IMR-90 (cell line): ENCODE measurements at places on chromosomes 3 and 15. TPM values are rescaled to one million over a fixed set of nuclear protein-coding genes. Genes with fewer than 3 reads are reported as not detected.

GRCh38 chr3:197926418-197926817, 23.6 kb upstream of the RPL35A start:
- no peaks in the 10 kb centered on the region for H3K27me3 ChIP-seq
- H3K4me3 ChIP-seq, result no peak overlapping the region
- H3K4me1 ChIP-seq, result no peaks in the 10 kb centered on the region
- H3K27ac ChIP-seq, result no peak overlapping the region
- no peaks in the 10 kb centered on the region for H3K36me3 ChIP-seq

- peaks cover 1% of the 10 kb centered on the region; the same call in 1 of the 2 replicates for H3K4me1 ChIP-seq
- H3K27ac ChIP-seq, result no peak overlapping the region
- DNase-seq, result peak; percentile 44
- no peak overlapping the region for H3K4me3 ChIP-seq
These were observed 12.4 kb downstream of the PIF1 start for GRCh38 chr15:64813075-64813474.

DNA sequence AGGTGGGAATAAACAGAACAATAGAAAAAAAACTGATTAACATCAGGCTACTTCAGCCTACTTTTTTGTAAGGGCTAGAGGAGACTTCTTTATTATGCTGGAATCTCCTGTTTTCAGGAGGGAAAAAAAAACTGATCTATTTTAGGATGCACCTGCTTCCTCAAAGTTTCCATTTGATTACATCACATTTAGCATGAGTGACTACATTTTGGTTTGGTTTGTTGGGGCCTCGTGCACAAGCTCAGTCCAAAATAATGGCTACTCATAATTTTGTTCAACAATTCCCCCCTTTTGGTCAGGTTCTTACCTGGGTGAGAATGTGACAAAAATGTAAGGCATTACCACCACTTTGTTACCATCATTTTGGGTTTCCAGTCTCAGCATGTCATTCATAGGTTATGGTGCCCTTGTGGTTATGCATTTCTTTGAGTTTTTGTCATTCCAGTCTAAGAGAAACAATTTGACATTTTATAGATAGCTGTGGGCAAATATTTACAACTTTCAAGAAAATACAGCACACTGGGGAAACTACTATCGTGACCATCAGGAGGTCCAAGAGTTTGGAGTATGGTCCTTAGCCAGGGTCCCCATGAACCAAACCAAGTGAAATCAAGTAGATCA, 93.6 kb upstream of the ATP11B start:
- no peak overlapping the region for H3K27ac ChIP-seq
- H3K36me3 ChIP-seq, result no peaks in the 10 kb centered on the region
- DNase-seq, result no peak
- H3K4me1 ChIP-seq, result no peaks in the 10 kb centered on the region
- H3K4me3 ChIP-seq, result no peak overlapping the region

DNA sequence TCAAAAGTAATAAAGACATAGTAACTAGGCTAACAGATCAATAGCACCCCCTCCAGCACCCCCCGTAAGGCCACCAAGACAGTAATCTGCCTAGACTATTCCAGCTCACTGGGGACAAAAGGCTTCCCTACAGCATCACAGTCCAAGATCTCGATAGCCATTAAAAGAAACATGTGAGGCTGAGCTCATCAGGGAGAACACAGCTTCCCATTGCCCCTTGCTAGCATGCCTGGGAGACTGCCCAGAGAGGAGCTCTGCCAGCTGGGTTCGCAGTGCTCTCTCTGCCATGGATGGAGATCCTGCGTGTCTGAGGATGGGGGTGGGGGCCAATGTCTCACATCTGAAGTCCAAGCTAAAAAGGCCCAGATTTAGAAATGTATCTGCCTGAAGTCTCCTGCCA, 17.8 kb downstream of the LRIG1 start:
- no peaks in the 10 kb centered on the region for H3K36me3 ChIP-seq
- no peak overlapping the region for H3K4me3 ChIP-seq
- peak; percentile 73 for DNase-seq
- no peaks in the 10 kb centered on the region for H3K27me3 ChIP-seq

- DNase-seq, result no peak
- no peaks in the 10 kb centered on the region for H3K27me3 ChIP-seq
- peaks cover 3% of the 10 kb centered on the region; the same call in 1 of the 2 replicates for H3K36me3 ChIP-seq
- H3K27ac ChIP-seq, result no peak overlapping the region
- no peaks in the 10 kb centered on the region; the same call in 1 of the 2 replicates for H3K4me1 ChIP-seq
These were observed 122.3 kb downstream of the PLD1 start for GRCh38 chr3:171688002-171688401.

DNA sequence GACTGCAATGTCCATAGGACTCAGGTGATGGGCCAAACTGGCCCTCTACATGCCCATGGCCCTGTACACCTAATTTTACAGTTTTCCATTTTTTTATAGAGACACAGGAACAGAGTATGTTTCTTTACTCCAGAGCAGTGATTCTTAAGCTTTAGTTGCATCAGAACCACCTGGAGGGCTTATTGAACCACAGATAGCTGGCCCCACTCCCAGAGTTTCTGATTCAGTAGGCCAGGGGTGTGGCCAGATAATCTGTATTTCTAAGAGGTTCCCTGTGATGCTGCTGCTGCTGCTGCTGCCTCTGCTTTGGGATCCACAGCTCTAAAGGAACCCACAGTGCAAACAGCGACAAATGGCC, 5.1 kb downstream of the RBP1 start:
- H3K4me3 ChIP-seq, result no peak overlapping the region
- H3K4me1 ChIP-seq, result peaks cover 19% of the 10 kb centered on the region; the same call in 1 of the 2 replicates
- peak; percentile 94 for DNase-seq
- H3K36me3 ChIP-seq, result peaks cover 2% of the 10 kb centered on the region; the same call in 1 of the 2 replicates
- peak overlapping the region; percentile 69; the same call in 1 of the 2 replicates for H3K27ac ChIP-seq
- no peaks in the 10 kb centered on the region for H3K27me3 ChIP-seq

GRCh38 chr3:53807117-53807810, 39.0 kb downstream of the CHDH start:
- H3K4me3 ChIP-seq, result no peak overlapping the region
- no peaks in the 10 kb centered on the region for H3K36me3 ChIP-seq
- H3K27ac ChIP-seq, result no peak overlapping the region
- DNase-seq, result no peak

DNA sequence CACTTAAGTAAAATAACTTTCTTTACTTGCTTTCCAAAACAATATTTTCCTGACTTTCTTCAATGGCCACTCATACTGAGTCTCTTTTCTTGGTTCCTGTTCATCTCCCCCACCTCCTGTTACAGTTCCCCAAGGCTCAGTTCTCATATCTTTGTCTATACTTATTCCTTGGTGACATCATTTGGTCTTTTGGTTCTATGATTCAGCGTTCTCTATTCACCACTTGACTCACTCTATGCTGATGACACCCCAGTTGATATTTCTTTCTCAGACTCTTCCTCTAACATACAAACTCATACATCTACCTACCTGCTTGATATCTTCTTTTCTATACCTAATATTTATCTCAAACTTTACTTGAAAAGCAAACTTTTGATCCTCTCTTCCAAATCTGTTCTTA, 85.0 kb upstream of the P3H2 start:
- no peaks in the 10 kb centered on the region for H3K27me3 ChIP-seq
- H3K27ac ChIP-seq, result no peak overlapping the region
- H3K36me3 ChIP-seq, result no peaks in the 10 kb centered on the region
- no peak overlapping the region for H3K4me3 ChIP-seq
- H3K4me1 ChIP-seq, result no peaks in the 10 kb centered on the region
- peak; percentile 92 for DNase-seq

DNA sequence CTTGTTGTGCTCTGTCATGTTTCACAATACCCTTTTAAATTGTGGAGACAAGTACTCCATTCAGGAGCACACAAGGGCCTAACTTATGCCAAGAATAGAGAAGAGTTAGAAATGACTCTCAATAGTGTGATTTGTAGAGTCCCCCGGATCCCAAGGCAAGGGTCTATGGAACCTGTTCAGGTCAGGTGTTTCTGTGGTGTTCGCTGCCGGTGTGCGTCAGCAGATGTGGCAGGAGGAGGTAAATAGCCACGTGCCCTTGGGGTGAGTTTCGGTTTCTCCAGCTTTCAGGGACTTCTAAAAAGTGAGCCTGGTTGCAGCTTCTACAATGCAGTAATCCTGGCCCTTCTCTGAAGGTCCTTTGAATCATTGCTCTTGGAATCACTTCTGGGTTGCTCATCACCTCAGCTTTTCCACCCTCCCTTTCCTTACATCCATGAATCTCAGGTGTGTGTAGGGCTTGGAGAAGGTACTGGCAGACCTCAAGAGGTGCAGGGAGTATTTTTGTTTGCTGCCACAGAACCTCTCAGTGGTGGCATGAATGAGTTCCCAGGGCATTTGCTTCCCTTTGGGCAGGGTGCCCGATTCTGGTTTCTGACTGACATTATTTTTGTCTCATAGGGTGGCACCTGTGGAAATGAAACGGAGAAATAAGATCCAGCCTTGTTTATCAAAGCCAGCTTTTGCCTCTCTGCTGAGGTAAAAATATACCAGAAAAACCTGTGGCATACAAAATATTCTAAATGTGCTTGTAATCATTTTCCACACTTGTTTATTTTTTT, 7.3 kb downstream of the ST3GAL6 start:
- DNase-seq, result no peak
- H3K4me3 ChIP-seq, result no peak overlapping the region
- no peaks in the 10 kb centered on the region for H3K4me1 ChIP-seq
- H3K36me3 ChIP-seq, result no peaks in the 10 kb centered on the region

DNA sequence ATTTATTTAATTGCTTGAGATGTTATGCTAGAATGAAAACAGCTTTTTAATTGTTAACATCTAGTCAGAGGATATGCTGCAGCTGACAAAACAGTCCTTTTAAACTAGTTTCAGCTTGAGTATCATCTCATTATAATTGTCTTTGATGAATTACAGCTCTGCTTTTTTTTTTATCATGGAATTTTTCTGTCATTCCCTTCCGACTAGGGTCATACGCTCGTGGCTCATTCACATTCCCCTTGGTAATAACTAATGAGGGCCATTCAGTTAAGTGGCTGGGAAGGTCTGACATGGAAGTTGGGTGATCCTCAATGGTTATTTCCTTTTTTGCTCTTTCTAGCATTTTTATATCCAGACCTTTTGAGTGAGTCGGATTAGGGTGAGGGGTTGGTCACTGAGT, 77.0 kb downstream of the PGPEP1L start:
- no peak overlapping the region for H3K27ac ChIP-seq
- peaks cover 54% of the 10 kb centered on the region for H3K36me3 ChIP-seq
- H3K4me1 ChIP-seq, result peaks cover 7% of the 10 kb centered on the region
- DNase-seq, result no peak

- no peak overlapping the region for H3K27ac ChIP-seq
- H3K36me3 ChIP-seq, result no peaks in the 10 kb centered on the region
- no peak for DNase-seq
- peaks cover 10% of the 10 kb centered on the region for H3K27me3 ChIP-seq
- H3K4me3 ChIP-seq, result no peak overlapping the region
- no peaks in the 10 kb centered on the region for H3K4me1 ChIP-seq
These were observed 39.5 kb upstream of the DGKG start for GRCh38 chr3:186401556-186401955.

- no peak overlapping the region for H3K27ac ChIP-seq
- peaks cover 57% of the 10 kb centered on the region for H3K27me3 ChIP-seq
- DNase-seq, result no peak
- no peaks in the 10 kb centered on the region for H3K36me3 ChIP-seq
These were observed 29.3 kb downstream of the PLA2G4D start for GRCh38 chr15:42065033-42065432.

DNA sequence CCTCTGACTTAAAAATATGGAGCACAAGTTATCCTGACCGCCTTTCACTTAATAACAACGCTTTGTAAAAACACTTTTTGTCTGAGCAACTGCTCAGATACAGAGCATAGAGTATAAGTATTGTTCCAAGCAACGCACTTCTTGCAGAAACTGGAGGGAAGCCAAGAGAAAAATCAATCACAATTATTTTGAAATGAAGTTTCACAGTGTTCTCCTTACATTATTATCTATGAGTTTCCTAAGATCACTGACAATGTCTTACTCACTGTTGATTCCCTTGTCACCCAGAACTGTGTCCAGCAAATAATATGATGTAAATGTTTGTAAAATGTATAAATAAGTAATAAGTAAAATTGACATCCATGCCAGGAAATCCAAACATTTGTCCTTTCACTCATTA, 184.6 kb upstream of the GPR149 start:
- H3K27me3 ChIP-seq, result no peaks in the 10 kb centered on the region
- no peak overlapping the region for H3K27ac ChIP-seq

- no peak overlapping the region for H3K27ac ChIP-seq
- no peaks in the 10 kb centered on the region for H3K36me3 ChIP-seq
- peaks cover 6% of the 10 kb centered on the region for H3K4me1 ChIP-seq
- no peak overlapping the region for H3K4me3 ChIP-seq
- peaks cover 2% of the 10 kb centered on the region for H3K27me3 ChIP-seq
These were observed 105.5 kb upstream of the WNT5A start for GRCh38 chr3:55592572-55592971.

GRCh38 chr3:55074796-55075195, 146.9 kb upstream of the LRTM1 start:
- no peaks in the 10 kb centered on the region for H3K27me3 ChIP-seq
- no peaks in the 10 kb centered on the region for H3K36me3 ChIP-seq
- peaks cover 2% of the 10 kb centered on the region; the same call in 1 of the 2 replicates for H3K4me1 ChIP-seq
- DNase-seq, result peak; percentile 41

DNA sequence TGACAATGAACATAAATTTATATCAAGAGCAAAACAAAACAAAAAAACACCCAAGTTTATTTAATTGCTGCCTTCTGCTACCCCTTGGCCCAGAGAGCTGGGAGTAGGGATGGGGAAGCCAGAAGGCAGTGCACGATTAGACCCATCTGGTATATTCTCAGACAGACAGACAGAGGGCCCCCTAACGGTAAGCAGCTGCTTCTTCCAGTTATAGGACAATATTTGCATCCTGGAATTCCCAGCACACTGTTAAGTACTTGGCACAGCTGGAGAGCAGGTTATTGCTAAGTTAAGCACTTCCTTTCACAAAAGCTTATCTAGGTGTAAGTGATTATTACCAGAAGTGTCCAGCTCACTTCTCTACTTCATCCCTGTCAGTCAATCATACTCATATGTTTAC, 39.3 kb downstream of the C2CD4B start:
- no peaks in the 10 kb centered on the region for H3K4me1 ChIP-seq
- no peak overlapping the region for H3K27ac ChIP-seq
- no peaks in the 10 kb centered on the region for H3K36me3 ChIP-seq
- H3K27me3 ChIP-seq, result peaks cover 5% of the 10 kb centered on the region
- no peak overlapping the region for H3K4me3 ChIP-seq
- DNase-seq, result peak; percentile 50

RAB5A gene
- total RNA-seq, result 46.4 and 82.8 TPM in 2 replicates

GXYLT2 gene
- 11.1 and 11.4 TPM in 2 replicates for total RNA-seq

TBL1XR1 gene
- 170 and 181 TPM in 2 replicates for total RNA-seq

TMPRSS7 gene
- not detected in 2 replicates for total RNA-seq

ACSBG1 gene
- not detected in 2 replicates for total RNA-seq

CTXN2 gene
- not detected in 2 replicates for total RNA-seq

FMN1 gene
- total RNA-seq, result 17.6 and 29.4 TPM in 2 replicates

DUOXA2 gene
- not detected in 2 replicates for total RNA-seq

SPSB4 gene
- total RNA-seq, result not detected in 2 replicates

DNAJC19 gene
- total RNA-seq, result 16.0 and 20.8 TPM in 2 replicates

TEX55 gene
- not detected in 2 replicates for total RNA-seq

CCNB2 gene
- total RNA-seq, result 52.5 and 57.2 TPM in 2 replicates
